ENCODE measurements at places on chromosomes 3 and 15.
A peak's percentile ranks its signal among the peaks of the same experiment; 100 is the strongest.

DNA sequence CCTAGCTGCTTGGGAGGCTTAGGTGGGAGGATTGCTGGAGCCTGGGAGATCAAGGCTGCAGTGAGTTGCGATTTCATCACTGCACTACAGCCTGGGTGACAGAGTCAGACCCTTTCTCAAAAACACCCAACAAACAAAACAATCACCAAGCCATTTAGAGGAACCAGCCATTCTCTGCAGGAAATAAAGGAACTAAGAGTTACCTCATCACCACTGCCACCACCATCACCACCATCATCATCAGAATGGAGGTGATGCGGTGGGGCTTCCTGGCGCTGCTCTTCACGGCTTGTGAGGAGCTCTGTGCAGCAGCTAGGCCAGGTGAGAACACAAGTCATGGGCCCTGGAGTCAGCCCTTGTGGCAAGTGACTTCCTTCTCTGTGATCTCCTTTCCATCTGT is 37.7 kb upstream of the KLHL25 start:
- no peak for DNase-seq

- no peak for DNase-seq
Observed at GRCh38 chr3:181418233-181418632, 293.5 kb upstream of the SOX2 start.

DNA sequence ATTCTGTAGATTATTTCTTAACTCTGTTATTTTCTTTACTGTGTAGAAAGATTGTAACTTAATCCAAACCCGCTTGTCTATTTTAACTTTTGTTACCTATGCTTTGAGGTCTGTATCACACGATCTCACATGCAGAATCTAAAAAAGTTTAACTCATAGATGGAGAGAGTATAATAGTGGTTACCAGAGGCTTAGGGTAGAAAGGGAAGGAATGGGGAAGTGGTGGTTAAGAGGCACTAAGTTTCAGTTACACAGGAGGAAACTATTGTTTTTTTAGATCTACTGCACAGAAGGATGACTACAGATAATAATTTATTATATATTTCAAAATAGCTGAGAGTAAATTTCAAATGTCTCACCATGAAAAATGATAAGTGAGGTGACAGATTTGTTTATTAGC is 515.2 kb downstream of the RSL24D1 start:
- peak; percentile 97 for DNase-seq

DNA sequence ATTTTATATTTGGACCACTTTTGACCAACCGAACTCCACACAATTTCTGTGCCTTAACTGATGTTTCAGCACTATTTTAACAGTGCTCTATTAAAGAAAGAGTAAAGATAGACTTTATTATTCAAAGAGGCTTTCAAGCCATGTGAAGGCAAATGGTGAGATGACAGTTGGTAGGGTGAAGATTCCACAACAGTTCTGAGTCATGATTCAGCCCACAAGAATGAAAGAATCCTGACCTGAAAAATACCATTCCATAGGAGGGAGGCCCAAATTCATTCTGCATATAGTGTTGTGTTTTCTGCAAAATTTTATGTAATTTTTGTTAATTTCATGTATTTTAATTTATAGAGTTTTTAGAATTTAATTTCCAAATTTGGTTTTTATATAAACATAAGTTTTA is 135.6 kb upstream of the STAC start:
- no peak for DNase-seq

DNA sequence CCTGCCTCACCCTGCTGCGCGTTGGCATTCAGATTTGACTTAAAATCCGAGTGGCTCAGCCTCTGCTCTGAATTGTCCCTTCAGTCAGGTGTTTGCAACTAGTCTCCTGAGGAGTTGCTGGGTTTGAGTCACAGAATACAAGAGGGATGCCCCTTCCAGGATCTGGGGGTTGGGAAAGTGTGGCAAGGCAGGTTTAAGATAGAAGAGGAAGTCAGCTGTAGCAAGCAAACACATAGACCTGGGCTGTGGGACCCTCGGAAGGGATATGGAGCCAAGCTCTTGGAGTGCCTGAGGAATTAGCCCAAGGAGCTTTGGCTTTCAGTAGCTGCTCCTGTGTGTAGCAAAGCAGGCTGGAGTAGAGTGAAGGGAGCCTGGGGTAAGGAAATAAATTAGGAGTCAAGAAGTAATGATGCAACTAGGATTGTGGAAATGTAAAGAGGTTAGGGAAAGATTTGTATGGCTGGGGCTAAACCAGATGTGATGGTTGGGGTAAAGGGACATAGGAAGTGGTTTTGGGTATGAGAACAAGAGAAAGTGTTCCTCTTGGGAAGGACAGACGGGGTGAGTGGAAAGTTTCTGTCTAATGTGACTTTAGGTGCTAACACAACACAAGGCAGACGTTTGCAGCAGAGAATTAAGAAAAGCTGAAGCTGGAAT is 41.2 kb downstream of the RAB7A start:
- DNase-seq, result peak; percentile 30

DNA sequence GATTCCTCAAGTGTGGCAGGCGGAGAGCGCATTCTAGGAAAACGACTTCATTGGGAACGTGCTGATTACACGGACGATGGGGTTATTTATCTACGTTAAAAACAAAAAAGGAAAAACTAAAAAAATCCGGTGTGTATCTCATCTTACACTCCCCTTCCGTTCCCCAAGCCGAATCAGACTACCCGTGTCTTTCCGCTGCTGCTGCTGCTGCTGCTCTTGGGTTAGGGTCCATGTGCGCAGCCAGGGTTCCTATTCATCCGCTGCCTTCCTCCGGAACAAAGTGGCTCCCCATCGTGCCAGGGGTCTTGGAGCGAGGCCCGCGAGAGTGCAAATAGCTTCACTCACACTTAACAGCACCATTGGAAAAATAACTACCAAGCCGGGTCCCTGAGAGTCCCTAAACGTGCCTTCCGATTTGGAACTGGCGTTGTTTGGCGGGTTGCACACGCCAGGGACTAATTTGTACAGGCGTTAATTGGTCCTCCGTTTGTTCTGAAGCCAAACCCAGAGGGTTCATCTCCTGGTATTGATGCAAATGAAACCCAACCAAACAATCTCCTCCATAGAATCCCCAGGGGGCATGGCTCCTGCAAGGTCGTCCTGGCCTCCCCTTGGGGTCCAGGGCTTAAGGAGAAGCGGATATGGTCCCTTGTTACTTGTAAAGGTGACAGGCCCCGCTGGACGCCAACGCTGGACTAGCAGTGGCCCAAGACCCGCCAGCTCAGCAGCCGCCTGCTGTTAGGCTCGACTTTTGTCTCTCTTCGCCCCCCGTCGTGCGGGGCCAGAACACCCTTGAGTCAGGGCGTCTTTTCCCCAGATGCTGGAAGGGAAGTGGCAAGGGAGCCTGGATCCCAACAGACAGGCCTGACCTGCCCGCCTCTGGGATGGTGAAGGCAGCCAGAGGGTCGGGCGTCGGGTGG is 11.0 kb upstream of the ONECUT1 start:
- no peak for DNase-seq

- DNase-seq, result peak; percentile 40
Observed at GRCh38 chr3:149512073-149512782, 37.7 kb downstream of the TM4SF4 start.

- DNase-seq, result no peak
Observed at GRCh38 chr3:74693696-74694393, 79.4 kb upstream of the CNTN3 start.

- DNase-seq, result no peak
Observed at GRCh38 chr3:118544458-118544857, 490.2 kb downstream of the IGSF11 start.

- no peak for DNase-seq
Observed at GRCh38 chr3:56054844-56055243, 413.4 kb downstream of the ERC2 start.

- peak; percentile 28 for DNase-seq
Observed at GRCh38 chr15:39920510-39921273, 626 bp upstream of the GPR176 start.

- no peak for DNase-seq
Observed at GRCh38 chr3:10336761-10337160, 15.8 kb upstream of the SEC13 start.

- no peak for DNase-seq
Observed at GRCh38 chr15:42727750-42728381, 9.1 kb downstream of the CDAN1 start.

GRCh38 chr3:50322386-50323091 is at the start of gene HYAL2:
Gene HYAL2, minus strand, starts transcription at chr3:50322745. Its CDS starts 2,256 bp downstream, at chr3:50320489.
- DNase-seq, result no peak

DNA sequence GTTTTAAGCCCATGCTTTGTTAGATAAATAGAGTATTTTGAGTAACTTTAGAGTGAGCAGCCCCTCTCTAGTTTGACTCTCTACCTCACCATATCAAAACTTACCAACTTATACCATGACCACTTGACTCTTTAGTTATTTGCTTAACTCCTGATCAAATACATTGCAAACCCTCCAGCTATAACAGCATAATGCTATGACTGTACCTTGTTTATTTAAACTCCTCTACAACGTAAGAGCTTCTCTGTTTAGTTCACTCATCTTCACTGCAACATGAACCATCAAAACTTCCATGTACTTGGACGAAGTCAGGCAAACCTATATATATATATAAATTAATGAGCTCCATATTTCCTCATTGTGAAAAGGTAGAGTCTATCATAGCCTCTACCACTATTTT is 218.2 kb downstream of the DPH6 start:
- no peak for DNase-seq

All from Kasumi-1 (cell line).